ENCODE measurements at places on chromosomes 2 and 18. TPM values are rescaled to one million over a fixed set of nuclear protein-coding genes. Genes with fewer than 3 reads are reported as not detected.

The ANKRD12 gene
- total RNA-seq = 23.4 TPM

The SLC23A3 gene
- 2.7 TPM for total RNA-seq

The CHRNG gene
- total RNA-seq = not detected

- no peaks in the 10 kb centered on the region for H3K4me1 ChIP-seq
- H3K36me3 ChIP-seq = peaks cover 44% of the 10 kb centered on the region
- H3K27me3 ChIP-seq = no peaks in the 10 kb centered on the region
- no peak for DNase-seq
- no peak overlapping the region for H3K4me3 ChIP-seq
Observed at GRCh38 chr2:108877506-108877905, 90.9 kb downstream of the CCDC138 start.

The STPG4 gene
- not detected for total RNA-seq

Measured in Karpas-422 (cell line).